COR-L47 (cell line): ENCODE measurements at places on chromosomes 13 and 19.

GRCh38 chr13:98533912-98534311 is 43.0 kb downstream of the STK24 start:
- no peak for DNase-seq

DNA sequence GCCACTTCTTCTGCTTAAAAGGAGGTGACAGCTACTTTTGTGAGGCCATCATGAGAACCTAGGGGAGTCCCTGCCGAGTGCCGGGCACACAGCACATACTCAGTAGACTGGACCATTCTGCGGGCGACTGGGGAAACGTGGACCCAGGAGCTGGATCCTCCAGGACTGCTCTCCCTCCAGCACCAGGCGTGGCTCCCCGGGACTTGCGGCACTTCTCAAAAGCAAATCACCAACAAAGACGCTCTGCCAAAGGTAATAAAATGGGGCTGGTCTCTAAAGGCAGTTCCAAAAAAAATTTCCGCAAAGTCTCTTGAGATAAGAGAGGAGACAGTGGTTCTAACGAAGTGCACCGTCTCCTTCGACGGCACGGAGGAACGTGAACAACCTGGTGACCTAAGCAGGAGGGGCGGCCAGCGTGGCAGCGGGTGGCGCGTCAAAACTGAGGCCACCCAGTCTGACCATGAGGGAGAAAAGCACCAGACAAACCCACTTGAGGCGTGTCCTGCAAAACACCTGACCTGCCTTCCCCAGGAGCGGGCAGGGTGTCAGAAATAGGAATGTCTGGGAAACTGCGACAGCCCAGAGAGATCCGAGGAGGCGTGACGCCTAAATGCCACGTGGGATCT is 1.4 kb upstream of the TMPRSS9 start:
- no peak for DNase-seq

GRCh38 chr13:23547000-23547590 is 23.1 kb upstream of the TNFRSF19 start:
- no peak for DNase-seq

- DNase-seq: no peak
These were observed 296.8 kb upstream of the SGCG start for GRCh38 chr13:22883956-22884355.

DNA sequence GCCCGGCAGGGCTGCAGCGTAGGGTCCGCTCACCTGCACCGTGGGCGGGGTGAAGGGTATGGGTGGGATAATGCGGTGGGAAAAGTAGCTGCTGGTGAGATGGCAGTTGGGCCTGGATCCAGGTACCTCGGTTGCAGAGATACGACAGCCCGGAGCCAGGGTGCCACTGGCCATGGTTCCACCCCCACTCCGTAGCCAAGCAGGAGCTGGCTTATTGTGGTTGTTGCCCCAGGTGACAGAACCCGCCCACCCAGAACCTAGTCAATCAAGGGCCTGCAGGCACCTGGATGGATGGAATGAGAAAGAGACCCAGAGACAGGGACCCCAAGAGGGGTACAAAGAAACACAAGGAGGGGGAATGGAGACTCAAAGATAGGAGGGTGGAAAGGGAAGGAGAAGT is 3.5 kb upstream of the LHB start:
- DNase-seq: no peak

- no peak for DNase-seq
These were observed 22.0 kb downstream of the CEACAM4 start for GRCh38 chr19:41604831-41605230.
